ENCODE measurements at places on chromosomes 2 and 18.

- DNase-seq = no peak
Observed at GRCh38 chr2:189369566-189369965, 71.7 kb upstream of the WDR75 start.

DNA sequence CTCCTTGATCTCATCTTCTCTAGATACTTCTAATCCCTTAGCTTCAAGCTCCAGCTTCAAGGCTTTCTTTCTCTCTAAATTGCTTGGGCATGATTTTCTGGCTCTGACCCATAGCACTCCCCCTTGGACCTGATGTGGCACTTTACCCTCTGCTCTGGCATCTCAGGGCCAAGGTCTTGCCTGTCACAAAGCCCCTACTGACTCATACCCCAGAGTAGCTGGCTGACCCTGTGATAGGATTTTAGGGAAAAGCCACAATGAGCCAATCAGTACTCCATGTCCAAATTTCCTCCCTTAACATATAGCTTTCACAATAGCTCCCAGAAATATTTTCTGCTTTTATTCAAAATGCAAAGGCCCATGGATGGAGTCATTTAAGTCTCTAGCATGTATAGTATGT lies 488.7 kb upstream of the SPRED2 start:
- no peak for DNase-seq

- DNase-seq = peak; percentile 22
Observed at GRCh38 chr2:157395811-157396210, 48.1 kb downstream of the CYTIP start.

GRCh38 chr18:23761941-23762340 lies 72.7 kb downstream of the LAMA3 start:
- no peak for DNase-seq

DNA sequence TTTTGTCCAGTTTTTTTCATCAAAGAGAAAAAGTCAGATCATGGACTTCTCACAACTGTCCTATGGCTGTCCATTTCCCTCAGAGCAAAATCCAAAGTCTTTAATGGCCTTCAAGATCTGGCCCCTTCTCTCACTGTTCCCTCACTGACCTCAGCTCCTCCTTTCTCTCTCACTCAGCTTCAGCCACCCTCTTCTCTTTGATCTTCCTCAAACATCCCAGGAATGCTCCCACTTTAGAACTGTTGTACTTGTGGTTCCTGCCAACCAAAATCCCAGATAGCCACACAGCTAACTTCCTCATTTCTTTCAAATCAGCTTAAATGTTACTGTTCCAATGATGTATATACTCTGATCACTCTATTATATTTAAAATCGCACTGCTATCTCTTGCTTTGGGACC lies 82.9 kb downstream of the NUP35 start:
- DNase-seq = no peak

- no peak for DNase-seq
Observed at GRCh38 chr18:41814651-41815050, 140.4 kb upstream of the PIK3C3 start.

- DNase-seq = no peak
Observed at GRCh38 chr2:38634684-38635083, 31.2 kb upstream of the GALM start.

- no peak for DNase-seq
Observed at GRCh38 chr2:38409156-38410102, 32.4 kb upstream of the ATL2 start.

DNA sequence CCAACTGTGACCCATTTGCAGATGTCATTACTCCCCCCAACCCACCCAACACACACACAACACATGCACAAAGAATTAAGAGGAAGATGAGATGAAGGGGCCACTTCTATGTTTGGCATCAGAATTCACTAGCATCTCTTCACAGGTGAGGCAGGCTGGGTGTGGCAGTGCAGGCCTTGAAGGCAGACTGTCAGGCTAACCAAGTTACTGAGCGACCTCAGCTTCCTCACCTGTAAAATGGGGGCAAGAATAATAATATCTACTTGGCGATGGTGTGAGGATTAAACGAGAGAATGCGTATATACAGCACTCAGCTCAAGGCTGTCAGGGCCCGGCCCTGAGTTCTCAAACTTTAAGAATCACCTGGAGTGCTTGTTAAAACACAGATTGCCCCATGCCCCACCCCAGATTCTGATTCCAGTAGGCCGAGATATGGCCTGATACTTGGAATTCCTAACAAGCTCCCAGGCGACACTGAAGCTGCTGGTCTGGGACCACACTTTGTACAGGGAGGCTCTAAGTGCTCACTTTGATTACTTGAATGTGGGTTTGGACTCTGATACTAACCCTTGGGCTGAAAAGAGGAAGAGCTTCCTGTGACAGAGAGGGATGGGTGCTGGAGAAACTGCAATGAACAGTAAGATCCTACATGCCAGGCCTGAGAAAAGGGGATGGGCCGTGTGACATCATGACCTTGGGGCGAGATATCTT lies 1.1 kb downstream of the ACTG2 start:
- no peak for DNase-seq

GRCh38 chr2:82752396-82752795 lies 1706.7 kb downstream of the SUCLG1 start:
- no peak for DNase-seq

- no peak for DNase-seq
Observed at GRCh38 chr2:20592106-20593071, 58.5 kb downstream of the HS1BP3 start.

DNA sequence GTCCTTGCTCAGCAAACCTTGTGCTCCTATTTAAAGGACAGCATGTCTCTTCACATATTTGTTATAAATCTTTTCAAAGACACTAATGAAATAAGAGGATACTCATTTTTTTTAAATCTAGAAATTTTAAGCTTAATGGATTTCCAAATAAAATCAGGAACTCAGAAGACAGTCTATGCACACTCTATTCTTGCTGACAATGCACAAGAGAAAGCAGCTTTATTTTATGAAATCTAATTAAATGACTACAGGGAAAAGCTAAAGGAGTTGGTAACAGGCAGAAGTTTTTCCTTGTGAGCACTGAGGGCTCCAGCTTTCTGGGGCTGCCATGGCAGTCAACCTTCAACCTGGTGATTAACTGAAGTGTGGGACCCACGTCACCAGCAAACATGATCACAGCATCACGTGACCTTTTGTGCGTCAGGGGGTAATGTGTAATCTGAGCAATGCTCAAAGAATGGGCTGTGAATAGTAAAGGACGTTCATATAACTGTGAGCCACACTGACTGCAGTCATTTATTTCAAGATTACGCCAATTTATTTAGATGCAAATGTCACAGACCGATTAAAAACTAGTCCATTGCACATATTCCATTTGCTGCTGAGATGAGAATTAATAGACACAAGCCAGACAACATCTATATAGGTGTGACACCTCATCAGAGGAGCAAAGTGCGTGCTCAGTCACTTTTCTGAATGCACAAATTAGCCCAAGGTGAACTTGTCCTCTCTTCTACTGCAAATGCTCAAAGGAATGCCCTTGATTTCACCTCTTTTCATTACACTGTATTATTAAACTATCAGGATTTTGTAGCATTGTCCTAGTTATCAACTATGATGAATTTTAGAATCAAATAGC lies 11.6 kb upstream of the DNER start:
- no peak for DNase-seq

DNA sequence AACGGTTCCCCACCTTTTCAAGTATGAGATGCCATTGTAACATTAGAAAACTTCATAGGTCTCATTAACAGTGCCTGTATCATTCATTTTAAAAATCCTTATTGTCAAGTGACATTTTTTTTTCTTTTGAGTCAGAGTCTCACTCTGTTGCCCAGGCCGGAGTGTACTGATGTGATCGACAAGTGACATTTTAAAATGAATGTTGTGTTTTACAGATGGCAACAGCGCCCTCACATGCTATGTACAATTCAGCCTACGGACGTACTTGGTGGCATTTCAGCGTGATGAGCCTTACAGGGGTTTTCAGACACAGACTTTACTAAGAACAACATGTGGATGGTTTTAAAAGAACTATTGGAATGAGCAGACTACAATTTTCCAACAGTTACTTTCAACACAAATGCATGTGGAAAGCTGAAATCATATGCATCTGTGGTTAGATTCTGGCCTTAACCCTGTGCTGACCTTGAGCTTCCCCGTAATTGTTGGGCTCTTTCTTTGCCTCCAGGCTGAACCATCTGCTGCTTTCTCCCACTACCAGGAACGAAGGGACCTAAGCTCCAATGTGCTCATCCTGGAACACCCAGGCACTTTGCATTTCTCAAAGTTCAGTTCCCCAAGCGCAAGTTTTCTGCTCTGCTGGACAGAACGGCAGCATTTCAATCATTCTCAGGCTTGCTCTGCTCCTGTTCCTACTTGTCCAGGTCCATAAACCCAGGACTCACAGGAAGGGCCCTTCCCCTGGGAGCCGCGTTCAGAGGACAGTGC lies 119.9 kb upstream of the NDUFV2 start:
- peak; percentile 29 for DNase-seq

- no peak for DNase-seq
Observed at GRCh38 chr2:31925517-31925916, 85.3 kb downstream of the MEMO1 start.

- no peak for DNase-seq
Observed at GRCh38 chr18:47346016-47346415, 94.6 kb upstream of the SKOR2 start.

GRCh38 chr2:25228848-25229278 lies 60.5 kb upstream of the POMC start:
- DNase-seq = peak; percentile 9

DNA sequence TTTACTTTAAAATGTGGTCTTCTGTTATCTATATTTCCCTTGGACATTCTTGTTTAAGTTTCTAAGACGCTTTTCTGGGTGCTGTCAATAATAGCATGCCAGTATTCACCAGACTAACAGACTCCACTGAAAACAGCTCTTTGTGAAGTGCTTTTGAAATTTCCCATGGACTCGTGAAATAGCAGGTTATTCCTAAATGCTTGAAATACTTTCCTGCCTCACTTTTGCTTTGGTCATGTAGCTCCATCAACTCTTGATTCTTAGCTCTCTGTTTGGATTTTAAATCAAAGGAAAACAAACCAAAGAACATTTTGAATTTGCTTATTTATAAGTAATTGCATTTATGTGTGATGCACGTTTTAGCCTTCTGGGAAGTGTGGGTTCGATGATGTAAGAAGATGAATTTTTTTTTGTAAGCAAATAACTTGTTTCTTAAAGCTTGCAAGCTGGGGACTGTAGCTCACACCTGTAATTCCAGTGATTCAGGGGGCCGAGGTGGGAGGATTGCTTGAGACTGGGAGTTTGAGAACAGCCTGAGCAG lies 147.8 kb downstream of the WDSUB1 start:
- no peak for DNase-seq

- no peak for DNase-seq
Observed at GRCh38 chr2:177118636-177119035, 94.0 kb upstream of the HNRNPA3 start.

GRCh38 chr2:10911291-10912075 lies at the start of gene KCNF1:
Gene KCNF1, plus strand, starts transcription at chr2:10911934. Its CDS starts 493 bp downstream, at chr2:10912427.
- DNase-seq = peak; percentile 58

DNA sequence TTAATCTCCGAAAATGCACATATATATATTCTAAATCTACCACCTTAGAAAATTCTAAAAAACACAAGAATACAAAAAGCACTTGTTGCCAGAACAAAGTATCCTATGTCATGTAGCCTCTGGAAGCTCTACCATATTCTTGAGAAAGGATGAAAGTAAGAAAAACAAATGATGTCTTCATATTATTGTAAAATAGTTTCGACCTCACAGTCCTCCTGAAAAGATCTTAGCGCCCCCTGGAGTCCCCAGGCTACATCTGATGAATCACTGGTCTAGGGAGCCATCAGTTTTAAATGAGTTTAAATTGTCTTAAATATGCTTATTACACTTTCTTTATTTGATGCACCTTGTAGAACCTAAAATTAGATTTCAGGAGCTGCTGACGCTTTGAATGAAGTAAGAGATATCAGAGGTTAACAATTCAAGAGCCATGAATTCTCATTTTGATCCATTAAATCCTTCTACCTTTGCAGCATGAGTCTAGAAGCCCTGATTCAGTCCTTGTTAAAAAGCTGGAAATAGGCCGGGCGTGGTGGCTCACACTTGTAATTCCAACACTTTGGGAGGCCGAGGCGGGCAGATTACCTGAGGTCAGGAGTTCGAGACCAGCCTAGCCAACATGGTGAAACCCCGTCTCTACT lies 138.8 kb downstream of the MCFD2 start:
- no peak for DNase-seq

DNA sequence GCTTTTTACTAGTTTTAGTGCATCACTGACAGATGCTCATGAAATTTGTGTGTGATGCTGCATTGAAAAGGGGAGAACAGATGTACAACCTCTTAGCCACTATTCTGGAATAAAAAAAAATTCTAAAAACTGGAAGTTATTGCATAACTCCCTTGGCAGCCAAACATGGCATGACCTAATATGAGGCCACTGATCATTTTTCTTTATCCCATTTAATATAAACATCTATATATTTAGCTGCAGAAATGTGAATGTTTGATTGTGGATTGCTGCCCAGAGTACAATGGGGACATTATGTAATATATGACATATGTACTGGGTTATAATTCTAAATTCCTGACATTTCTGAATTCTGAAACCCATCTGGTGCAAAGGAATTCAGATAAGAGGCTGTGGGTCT lies 86.5 kb downstream of the CDCA7 start:
- no peak for DNase-seq

- DNase-seq = no peak
Observed at GRCh38 chr2:235856151-235856854, 311.9 kb downstream of the GBX2 start.

GRCh38 chr2:174772472-174772801 lies 8.2 kb upstream of the CHRNA1 start:
- no peak for DNase-seq

DNA sequence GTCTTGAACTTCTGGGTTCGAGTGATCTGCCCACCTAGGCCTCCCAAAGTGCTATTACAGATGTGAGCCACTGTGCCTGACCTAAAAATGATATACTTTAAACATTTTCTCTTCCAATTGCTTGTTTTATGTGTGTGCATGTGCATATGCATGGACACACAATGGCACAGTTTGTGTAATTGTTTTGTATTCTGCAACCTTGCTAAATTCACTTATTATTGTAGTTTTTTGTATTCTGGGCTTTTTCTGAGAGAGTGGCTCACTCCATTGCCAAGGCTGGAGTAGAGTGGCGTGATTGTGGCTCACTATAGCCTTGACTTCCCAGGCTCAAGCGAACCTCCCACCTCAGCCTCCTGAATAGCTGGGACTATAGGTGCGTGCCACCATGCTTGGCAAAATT lies 8.1 kb downstream of the HAT1 start:
- no peak for DNase-seq

DNA sequence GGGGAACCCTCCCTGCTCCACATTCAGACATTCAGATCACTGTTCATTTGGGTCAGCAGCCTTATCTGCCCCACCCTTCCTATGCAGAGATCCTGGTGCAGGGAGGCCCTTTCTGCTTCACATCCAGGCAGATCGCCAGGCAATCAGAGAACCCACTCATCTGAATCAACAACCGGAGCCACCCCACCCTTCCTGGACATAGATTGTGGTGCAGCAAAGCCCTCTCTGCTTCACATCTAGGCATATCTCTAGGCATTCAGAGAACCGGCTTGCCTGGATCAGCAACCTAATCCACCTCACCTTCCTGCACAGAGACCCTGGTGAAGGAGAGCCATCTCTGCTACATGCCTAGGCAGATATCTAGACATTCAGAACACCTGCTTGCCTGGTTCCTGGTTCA lies 184.5 kb upstream of the CNTNAP5 start:
- DNase-seq = no peak

- DNase-seq = no peak
Observed at GRCh38 chr2:45000341-45000901, 8.8 kb downstream of the SIX2 start.

- DNase-seq = no peak
Observed at GRCh38 chr2:41216978-41217377, 765.1 kb upstream of the SLC8A1 start.

- DNase-seq = no peak
Observed at GRCh38 chr2:160252900-160253299, 52.8 kb upstream of the ITGB6 start.

GRCh38 chr2:4354678-4355077 lies 651.3 kb downstream of the DCDC2C start:
- DNase-seq = no peak

All from NCI-H748 treated with DMSO at 0.1 percent for 48 hours (cell line).